ENCODE measurements at places on chromosomes 16 and 17.

DNA sequence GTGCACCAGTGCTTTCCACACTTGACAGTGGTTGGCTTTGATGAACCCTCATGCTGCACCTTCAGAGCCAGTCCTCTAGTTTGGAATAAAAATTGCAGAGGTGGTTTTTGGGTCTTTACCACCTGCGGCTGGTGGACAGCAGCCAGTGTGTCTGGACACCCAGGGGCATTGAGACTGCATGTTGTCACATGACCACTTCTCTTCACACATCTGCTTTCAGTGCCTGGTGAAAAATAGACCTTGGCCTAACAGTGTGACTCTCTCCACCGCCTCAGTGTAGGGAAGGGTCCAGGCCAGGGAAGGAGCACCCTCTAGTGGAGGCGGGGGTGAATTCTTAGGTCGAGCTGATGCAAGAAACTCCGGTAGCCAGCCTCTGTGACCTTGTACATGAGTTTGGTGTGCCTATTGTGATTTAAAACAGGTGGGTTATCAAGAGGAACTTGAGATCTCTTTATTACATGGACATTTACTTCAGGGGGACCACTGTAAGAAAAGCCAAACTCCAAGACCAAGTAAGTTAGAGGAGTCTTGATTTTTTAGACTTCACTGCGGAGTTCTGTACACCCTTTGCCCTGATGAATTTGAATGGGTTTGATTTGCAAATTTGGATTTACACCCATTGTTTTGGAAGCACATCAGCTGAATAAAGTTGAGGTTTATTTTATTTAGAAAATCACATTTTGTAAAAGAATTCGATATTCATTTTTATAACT lies 17.9 kb downstream of the GOSR2 start:
- DNase-seq, result peak; percentile 63

DNA sequence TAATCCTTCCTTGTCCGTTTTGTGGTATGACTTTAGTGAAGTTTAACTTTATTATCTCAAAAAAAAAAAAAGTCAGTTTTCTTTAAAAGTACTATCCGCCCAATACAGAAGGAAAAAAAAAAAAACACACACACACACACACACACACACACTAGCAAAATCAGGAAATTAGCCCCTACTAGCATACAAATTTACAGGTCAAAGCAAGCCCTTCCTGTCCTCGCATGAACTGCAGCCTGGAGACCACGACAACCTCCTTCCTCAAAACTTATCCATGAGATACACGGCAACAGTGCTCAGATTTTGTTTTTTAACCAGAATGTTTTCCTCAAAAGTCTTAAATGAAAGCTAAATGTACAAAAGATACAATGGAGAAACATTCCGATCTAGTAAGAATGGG lies 16.2 kb downstream of the NCOR1 start:
- DNase-seq, result no peak

- no peak for DNase-seq
These were observed 4.1 kb upstream of the SPG7 start for GRCh38 chr16:89504091-89504490.

- no peak for DNase-seq
These were observed 13.1 kb downstream of the SOST start for GRCh38 chr17:43745541-43745940.

DNA sequence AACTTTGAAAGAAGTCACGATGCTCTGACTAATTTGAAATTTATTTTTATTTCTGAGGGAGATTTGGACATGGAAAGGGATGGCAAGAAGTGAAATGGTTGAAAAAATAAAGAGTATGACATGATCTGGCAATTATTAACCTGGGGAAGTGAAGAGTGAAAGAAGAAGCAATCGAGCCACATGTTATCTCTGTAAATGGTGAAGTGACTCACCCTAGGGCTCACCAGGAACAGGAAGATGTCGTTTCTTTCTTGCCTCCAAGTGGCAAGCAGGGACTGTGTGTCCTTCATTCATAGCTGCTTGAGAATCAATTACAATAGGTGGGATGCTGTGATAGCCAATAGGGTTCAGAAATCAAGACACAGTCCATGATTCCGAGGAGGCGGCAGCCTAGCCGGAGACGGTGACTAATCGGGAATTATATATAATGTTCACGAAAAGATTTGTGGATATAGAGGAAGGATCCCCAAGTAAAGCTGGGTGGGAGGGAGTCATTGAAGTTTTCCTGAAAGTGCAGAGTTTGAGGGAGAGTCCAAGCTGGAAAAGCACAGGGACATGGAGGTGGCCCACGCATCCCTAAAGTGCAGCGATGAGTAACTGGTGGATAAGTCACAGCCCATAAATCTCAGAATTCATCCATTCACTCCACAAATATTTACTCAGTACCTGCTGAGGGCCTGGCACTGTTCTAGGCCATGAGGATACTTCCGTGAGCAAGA lies 18.2 kb upstream of the KRT20 start:
- DNase-seq, result no peak

GRCh38 chr17:48374650-48375230 lies 55.3 kb downstream of the SKAP1 start:
- peak; percentile 4 for DNase-seq

DNA sequence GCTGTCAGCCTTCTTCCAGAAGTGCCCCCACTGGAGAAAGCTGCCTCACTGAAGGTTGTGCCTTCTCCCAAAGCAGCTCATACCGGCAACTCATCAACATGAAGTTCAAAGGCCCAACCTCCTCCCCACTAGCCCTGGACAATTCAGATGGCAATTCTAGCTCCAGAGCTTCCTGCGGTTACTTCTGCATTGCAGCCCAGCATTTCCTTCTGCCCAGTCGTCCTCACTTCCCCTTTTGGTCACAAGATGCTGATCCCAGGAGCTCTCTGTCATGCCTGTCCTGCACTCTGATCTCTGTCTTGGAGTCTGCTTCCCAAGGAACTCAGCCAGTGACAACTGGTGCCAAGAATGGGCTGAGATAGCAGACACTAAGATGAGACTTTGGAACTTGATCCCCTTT lies 178.2 kb upstream of the SOX9 start:
- DNase-seq, result no peak

GRCh38 chr16:10578474-10579316 lies 1.7 kb downstream of the EMP2 start:
- no peak for DNase-seq

- DNase-seq, result no peak
These were observed 9.3 kb downstream of the ADORA2B start for GRCh38 chr17:15954222-15954621.

GRCh38 chr17:62876673-62877405 lies 68.7 kb upstream of the MARCHF10 start:
- DNase-seq, result no peak

- DNase-seq, result no peak
These were observed 28.1 kb upstream of the GSG1L start for GRCh38 chr16:28091656-28092055.

GRCh38 chr16:90033387-90033786 lies 14.1 kb upstream of the DBNDD1 start:
- no peak for DNase-seq

DNA sequence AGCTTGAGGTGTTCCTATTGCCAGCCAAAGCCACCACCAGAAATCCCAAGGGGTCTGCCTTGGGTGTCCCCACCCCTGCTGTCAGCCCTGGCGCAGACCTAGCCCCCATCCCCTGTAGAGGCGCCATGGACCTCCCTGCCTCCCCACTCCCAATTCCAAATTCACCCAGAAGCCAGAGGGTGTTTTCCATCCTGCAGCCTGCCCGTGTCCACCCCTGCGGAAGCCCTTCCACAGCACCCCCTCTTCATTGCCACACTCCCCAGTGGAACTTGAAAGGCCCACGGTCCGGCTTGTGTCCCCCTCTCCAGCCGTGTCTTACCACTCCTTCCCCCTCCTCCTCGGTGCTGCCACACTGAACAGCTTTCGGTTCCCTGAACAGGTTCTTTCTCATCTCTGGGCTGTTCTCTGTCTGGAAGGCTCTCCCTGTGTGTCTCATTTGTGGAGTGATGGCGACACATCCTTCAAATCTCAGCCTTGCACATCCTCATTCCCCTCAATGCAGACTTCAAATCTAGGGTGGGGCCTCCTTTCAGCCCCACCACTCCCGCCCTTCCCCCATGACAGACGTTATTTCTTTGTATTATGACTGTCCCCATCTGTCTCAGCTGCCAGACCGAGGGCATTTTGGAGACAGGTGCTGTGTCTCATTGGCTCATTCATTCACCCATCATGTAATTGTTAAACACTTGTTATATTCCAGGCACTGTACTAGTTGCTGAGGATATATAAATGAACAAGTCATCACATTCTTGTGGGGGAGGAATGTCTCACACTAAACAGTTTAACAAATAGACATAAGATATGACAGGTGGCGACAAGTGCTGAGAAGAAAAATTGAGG lies 36.3 kb downstream of the ADGRG5 start:
- DNase-seq, result no peak

GRCh38 chr17:72806011-72806410 lies 286.5 kb downstream of the SLC39A11 start:
- DNase-seq, result no peak

GRCh38 chr16:55572439-55572838 lies 6.0 kb downstream of the CAPNS2 start:
- no peak for DNase-seq

- no peak for DNase-seq
These were observed 11.5 kb downstream of the NUP93 start for GRCh38 chr16:56741399-56741798.

DNA sequence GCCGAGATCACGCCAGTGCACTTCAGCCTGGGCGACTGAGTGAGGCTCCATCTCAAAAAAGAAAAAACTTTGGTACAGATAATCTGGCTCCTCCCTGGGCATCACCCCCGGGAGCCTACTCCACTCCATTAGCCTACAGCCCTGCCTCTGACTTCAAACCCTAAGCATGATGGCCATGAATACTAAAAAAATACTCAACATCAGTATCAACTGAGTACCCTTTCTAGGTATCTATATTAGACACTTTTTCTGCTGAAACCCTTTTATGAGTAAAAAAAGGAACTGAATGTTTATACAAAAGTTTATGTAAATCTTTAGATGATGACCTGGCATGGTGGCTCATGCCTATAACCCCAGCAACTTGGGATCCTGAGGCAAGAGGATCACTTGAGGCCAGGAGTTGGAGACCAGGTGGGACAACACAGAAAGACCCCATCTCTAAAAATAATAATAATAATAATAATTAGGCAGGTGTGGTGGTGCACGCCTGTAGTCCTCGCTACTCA lies 6.9 kb downstream of the RDM1 start:
- no peak for DNase-seq

GRCh38 chr17:65182233-65182632 lies 45.1 kb downstream of the RGS9 start:
- DNase-seq, result no peak

GRCh38 chr17:67137026-67137370 lies 92.6 kb downstream of the CACNG1 start:
- no peak for DNase-seq

DNA sequence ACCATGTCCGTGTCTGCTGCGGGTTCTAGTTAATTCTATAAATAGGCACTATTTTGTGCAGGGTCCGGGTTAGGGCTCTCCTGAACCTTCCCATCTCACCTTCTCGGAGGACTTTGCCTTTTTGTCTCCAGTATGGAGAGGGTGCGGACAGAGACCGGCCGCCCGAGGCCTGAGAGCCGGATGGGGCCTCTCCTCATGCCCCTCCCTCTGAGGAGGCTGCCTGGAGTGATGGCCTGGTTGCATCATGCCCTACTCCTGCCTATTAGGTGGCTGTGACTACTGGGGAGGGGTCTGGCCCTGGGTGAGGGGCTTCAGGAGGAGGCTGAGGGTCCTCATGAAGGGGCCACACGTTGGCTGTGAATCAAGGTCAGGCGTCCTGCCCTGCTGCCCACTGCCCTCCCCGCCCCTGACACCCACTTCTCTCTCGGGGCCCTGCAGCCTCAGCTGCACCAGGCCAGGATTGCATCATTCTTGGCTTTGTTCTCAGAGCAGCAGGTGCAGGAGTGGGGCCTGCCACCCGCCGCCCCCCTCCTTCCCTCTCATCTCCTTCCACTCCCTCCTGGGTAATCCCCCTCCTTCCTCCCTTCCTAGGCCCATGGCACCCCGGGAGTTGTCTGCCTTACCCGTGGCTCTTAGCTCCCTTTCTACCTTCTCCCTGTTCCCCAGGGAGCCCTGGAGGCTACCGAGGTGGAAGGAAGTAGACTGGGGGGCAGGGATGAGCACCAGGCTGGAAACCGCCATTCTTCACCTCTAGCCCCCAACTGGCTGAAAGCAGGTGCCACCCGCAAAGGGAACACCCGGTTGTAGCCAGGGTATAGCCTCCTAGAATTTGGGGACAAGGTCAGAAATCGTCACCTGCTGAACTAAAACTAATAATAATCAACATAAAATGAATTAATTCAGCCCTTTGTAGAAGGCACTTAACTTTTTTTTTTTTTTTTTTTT lies 12.7 kb upstream of the ARHGAP23 start:
- DNase-seq, result no peak

- no peak for DNase-seq
These were observed 266.7 kb upstream of the CDH11 start for GRCh38 chr16:65388592-65388991.

Measured in CD4-positive, alpha-beta T cell treated with Interferon gamma for 1 hour (primary cell).